Spleen (tissue), 13 donors: ENCODE measurements at places on chromosomes 3 and 15. TPM values are rescaled to one million over a fixed set of nuclear protein-coding genes. Genes with fewer than 3 reads are reported as not detected.

GRCh38 chr3:54891540-54891897 is 36.3 kb downstream of the LRTM1 start:
- peak overlapping the region; percentile 10 for H3K27ac ChIP-seq
- no peaks in the 10 kb centered on the region for H3K27me3 ChIP-seq
- H3K36me3 ChIP-seq = no peaks in the 10 kb centered on the region
- no peak overlapping the region for H3K4me3 ChIP-seq

Gene TMCO5A
- not detected for total RNA-seq

DNA sequence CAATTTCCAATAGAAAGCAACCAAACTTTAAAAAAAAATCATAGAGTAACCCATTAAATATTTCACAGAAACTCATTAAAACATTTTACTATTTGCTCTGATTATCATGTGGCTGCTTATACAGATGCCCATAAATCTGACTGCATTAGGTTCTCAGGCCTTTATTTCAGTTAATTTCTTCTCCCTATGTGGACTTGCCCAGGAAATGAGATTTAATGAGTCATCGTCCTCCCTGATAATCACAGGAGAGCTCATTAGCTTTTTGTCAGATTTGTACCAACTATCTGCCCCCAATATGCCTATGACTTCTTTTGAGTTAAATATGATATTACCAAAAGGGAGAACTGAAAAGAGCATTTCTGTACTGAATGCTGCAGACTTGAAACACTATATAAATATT is 168.0 kb downstream of the FOXB1 start:
- no peak for DNase-seq
- no peak overlapping the region for H3K4me3 ChIP-seq
- H3K36me3 ChIP-seq = no peaks in the 10 kb centered on the region
- no peak overlapping the region for H3K27ac ChIP-seq
- no peaks in the 10 kb centered on the region for H3K4me1 ChIP-seq

GRCh38 chr3:195522254-195523023 is 20.7 kb downstream of the PPP1R2 start:
- H3K4me3 ChIP-seq = no peak overlapping the region
- no peak overlapping the region for H3K27ac ChIP-seq
- H3K36me3 ChIP-seq = peaks cover 31% of the 10 kb centered on the region
- DNase-seq = no peak
- peaks cover 28% of the 10 kb centered on the region for H3K4me1 ChIP-seq

Gene LINGO1
- total RNA-seq = 5.5 TPM

DNA sequence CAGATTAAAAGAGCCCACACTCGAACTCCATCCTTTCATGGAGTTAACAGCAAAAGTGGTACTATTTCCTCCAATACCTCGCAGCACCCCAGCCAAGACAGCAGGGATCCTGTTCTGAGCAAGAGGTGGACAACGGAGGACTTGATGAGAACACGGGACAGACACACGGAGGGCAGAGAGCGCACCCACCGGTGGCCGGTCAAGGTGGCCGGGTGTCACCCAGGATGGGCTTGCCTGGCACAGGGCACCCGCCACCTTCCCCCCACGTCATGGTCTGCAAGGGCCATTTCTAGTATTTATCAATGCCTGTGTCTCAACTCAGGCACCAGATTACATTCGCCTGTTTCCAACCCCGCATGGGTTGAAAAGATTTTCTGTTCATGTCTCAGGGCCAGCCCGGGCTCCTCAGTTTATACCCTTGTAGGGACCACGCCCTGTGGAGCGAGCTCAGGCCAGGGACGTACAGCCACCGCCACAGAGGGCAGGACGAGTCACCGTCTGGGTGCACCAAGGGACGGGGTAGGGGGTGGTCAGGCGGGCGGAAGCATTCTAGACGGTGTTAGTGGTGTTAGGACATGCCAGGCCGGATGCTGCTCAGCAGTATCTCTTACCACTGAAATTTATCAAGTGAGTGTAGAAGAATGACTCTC is 64.2 kb downstream of the CYFIP1 start:
- DNase-seq = peak; percentile 64
- no peak overlapping the region for H3K27ac ChIP-seq
- H3K36me3 ChIP-seq = peaks cover 38% of the 10 kb centered on the region
- H3K4me3 ChIP-seq = no peak overlapping the region
- no peaks in the 10 kb centered on the region for H3K4me1 ChIP-seq

DNA sequence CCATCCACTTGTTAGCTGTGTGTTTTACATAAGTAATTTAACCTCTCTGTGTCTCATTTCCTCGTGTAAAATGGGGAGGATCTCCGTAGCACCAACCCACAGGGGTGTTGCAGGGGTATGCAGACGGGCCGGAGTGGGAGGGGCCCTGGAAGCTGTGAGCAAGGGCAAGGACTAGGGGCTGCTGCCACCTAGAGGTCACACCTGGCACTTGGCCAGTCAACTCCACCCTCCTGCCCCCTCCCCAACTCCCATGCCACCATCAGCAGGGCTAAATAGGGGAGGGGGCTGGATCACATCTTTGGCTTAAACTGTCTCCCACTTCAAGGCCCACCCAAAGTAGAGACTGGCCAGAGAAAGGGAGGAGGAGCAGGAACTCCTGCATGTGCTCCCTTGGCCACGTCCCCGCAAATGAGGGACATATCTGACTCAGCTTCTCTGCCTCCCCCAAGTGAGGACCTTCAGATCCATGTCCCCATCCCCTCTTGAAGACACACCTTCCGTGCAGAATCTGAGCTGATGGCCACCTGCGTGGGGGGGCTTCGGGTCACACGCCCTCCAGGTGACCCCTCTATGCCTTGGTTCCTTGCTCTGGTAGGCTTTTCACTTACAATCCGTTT is 2.6 kb downstream of the CCDC9B start:
- peak; percentile 92 for DNase-seq
- H3K27me3 ChIP-seq = no peaks in the 10 kb centered on the region
- H3K36me3 ChIP-seq = no peaks in the 10 kb centered on the region
- no peak overlapping the region for H3K4me3 ChIP-seq
- H3K4me1 ChIP-seq = peaks cover 53% of the 10 kb centered on the region

GRCh38 chr3:189622629-189623028 is 8.6 kb upstream of the TP63 start:
- no peaks in the 10 kb centered on the region for H3K36me3 ChIP-seq
- no peak overlapping the region for H3K4me3 ChIP-seq
- H3K27ac ChIP-seq = no peak overlapping the region
- no peaks in the 10 kb centered on the region for H3K4me1 ChIP-seq
